Activated effector memory CD4-positive, alpha-beta T cell treated with Interleukin-2 at 50 U/mL for 16 hours (primary cell): ENCODE measurements at places on chromosomes 4 and X.
A peak's percentile ranks its signal among the peaks of the same experiment; 100 is the strongest.

- DNase-seq, result no peak
Measured at GRCh38 chr4:99207911-99208718, 10.9 kb downstream of the ADH6 start.

- DNase-seq, result no peak
Measured at GRCh38 chr4:53929311-53929710, 135.1 kb downstream of the CHIC2 start.

- no peak for DNase-seq
Measured at GRCh38 chrX:35149517-35149916, 206.9 kb downstream of the FAM47B start.

DNA sequence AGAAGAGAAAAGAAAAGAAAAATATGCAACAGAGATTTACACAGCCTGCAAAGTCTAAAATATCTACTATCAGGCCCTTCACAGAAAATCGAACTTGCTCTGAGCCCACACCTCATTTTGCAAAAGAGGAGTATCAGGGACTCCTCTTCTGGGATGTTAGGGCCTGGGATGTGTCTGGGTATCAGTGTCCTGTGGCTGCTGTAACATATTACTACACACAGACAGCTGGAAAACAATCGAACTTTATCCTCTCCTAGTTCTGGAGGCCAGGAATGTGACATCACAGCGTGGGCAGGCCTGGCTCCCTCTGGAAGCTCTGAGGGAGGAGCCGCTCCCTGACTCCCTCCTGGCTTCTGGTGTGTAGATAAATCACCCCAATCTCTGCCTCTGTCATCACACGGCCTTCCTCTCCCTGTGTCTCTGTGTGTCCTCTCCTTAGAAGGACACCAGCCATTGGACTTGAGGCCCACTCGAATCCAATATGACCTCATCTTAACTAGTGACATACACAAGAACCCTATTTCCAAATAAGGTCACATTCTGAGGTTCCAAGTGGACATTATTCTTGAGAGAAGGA lies 52.9 kb downstream of the PPP2R2C start:
- DNase-seq, result no peak

GRCh38 chrX:18674417-18674787 lies 2.5 kb upstream of the RS1 start:
- peak; percentile 5 for DNase-seq

DNA sequence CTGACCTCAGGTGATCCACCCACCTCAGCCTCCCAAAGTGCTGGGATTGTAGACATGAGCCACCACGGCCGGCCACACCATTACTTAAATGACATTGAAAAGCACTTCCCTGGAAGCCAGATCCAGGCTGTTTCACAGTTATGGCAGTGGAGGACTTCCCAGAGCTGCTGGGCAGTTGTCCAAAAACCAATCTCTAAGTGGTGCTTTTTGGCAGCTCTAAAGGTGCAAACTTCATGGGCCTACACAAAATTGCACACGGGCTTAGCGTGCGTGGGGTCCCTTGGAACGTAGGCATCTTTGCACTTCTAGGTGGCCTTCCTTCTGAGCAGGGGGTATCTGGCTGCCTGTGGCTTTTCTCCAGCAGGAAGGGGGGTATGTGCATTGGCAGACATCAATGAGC lies 172.3 kb downstream of the SHOX start:
- no peak for DNase-seq

- no peak for DNase-seq
Measured at GRCh38 chr4:112109360-112110058, 35.7 kb upstream of the FAM241A start.

GRCh38 chr4:25107827-25108516 lies 52.3 kb downstream of the SEPSECS start:
- DNase-seq, result no peak
